ENCODE measurements at places on chromosomes 4 and X. TPM values are rescaled to one million over a fixed set of nuclear protein-coding genes. Genes with fewer than 3 reads are reported as not detected.

The PAGE4 gene
- not detected for total RNA-seq

DNA sequence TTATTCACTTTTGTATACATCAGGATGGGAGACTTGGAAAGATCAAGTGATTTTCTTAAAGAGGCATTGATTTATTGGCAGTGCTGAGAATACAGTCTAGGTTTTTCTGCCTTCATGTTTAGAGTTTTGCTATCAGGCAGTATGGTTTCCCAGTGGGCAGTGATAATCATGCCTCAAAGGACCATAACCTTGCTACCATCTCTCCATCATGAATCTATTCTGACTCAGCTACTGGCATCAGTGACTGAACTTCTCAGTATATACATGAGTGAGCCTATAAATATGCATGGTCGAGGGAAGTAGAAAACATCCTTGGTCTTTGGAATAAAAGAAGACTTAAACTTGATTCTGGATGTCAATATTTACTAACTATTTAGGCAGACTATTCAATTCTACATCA lies 562.0 kb upstream of the AADAT start:
- DNase-seq: no peak

The VCX3A gene
- not detected for total RNA-seq

GRCh38 chr4:102665527-102665926 lies 95.2 kb downstream of the MANBA start:
- no peak for DNase-seq

The SMPX gene
- total RNA-seq: not detected

The KLHL15 gene
- 4.7 TPM for total RNA-seq

DNA sequence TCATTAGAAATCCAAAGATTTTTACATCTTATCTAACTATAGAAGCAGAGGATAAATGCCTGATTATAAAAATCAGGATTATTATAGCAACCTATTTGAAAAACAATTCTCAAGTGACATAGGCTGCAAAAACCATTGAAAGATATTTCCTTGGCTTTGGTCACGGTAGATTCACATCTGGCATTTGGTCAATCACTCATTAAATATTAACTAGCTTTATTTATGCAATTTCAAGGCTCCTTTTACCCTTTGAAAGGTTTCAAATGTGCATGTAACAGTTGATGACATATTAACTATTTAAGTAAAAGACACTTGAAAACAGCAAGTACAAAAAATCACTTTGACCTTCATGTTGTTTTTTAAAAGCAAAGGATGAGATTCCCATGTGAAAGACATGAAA lies 98.1 kb downstream of the MMRN1 start:
- no peak for DNase-seq

The EGFL6 gene
- total RNA-seq: not detected

DNA sequence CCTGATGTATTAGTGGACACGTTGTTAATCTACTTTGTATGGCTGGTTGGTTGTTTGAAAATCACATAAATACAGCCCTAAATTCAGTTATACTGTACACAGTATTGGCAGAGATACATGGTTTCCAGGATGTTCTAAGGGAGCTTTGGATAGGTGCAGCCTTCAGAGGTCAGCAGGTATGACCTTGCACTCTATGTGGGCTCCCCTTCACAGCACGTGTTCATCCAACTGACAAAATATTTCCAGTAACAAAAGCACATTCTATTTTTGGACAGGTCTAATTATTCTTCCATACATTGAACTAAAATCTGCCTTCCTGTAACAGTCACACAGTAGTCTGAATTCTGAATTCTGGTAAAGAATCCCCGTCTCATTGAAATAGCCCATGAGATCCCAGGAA lies 92.8 kb upstream of the RAPGEF2 start:
- no peak for DNase-seq

GRCh38 chr4:71446479-71447081 lies 107.8 kb downstream of the SLC4A4 start:
- DNase-seq: no peak

DNA sequence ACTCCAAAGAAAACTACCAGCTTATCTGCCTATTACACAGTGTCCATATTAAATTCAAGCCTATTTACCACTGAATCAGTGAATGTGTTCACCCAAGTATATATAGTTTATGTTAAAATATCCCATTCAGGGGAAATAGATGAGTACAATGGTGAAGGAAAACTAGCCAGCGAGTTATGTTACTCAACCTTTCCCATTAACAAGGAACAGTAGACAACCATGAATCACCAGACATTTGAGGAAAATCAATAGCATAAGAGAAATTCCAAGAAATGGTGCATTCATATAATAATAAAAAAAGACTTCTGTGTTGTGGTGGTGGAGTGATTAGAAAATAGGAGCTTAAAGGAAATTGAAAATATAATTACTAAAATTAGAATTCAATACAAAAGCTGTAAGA lies 21.3 kb downstream of the IQCM start:
- no peak for DNase-seq

DNA sequence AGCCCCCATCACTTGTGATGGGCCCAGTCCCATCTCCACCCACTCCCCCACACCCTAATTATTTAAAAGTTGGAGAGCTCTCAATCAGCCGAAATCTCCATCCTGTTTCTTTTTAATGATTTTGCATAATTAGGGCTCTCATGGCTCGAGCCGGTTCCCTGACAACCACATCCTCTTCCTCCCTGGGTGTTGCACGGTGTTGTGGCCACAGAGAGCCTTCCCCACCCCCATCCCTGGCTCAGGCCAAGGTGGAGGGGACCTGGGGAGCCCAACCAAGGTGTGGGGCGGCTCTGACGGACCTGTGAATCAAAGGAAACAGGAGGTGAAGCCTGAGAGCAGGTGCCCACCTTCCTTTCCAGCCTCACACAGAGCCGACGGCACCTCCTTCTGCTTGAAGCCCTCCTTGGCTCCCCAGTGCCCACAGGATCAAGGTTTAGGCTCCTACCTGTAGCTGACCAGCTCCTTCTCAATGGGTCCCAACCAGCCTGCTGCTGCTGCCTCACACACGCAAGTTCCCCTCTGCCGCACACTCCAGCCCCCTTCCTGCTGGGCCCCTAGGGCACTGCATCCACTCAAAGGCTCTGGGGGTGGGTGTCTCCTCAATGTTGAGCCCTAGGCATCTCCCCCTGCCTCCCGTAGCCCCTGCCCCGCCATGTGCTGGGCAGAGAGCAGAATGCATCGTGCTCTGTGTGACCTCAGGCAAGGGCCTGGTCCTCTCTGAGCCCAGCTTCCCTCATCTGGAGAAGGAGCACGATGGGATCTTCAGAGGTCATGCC lies 68.7 kb downstream of the WFS1 start:
- no peak for DNase-seq

DNA sequence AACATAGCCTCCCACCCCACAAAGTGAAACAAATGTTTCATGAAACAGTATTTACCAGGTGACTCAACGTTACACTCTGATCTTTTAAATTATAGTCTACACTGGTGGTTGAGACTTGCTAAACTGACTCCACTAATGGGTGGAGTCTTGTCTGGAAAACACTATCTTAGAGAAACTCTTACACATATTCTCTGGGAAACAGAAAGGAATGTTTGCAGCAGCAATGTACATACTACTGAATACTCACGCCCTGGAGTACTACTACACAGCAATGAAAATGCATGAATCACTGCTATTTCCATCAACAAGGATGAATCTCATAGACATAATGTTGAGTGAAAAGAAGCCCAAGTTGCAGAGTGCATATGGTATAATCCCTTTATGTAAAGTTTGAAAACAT lies 208.5 kb upstream of the IGFBP7 start:
- DNase-seq: no peak

DNA sequence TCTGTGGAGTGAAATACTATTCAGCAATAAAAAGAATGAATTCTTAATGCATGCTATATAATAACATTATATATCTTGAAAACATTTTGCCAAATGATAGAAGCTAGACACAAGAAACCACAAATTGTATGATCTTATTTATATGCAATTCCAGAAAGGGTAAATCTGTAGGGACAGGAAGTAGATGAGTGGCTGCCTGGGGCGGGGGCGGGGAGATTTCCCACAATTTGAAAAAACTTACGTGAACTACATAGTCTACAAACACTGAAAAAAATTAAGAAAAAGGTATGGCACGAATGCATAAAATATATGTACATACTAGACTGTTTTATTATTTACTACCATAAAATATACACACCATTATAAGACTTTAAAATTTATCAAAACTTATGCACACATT lies 81.6 kb downstream of the WWC2 start:
- no peak for DNase-seq

GRCh38 chr4:181971411-181971810 lies 271.8 kb upstream of the TENM3 start:
- DNase-seq: no peak

DNA sequence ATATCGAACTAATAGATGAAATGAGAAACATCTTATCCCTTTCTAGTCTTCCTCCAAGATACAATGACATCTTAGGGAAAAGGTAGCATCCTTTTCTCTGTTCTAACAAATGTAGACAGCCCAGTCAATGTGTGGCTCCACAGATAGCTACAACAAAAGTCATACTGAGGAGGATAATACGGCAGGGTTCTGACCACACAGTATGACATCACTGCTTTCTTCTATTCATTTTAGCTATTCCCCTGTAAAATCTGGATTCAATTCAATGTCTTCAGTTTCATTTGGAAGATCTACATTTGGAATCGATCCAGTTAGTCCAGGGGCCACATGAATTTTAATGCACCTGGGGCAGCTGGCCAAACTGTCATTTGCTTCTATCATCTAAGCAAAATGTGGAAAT lies 51.4 kb downstream of the ENOX2 start:
- DNase-seq: no peak

GRCh38 chr4:74768857-74769525 lies 25.3 kb downstream of the BTC start:
- DNase-seq: peak; percentile 19

DNA sequence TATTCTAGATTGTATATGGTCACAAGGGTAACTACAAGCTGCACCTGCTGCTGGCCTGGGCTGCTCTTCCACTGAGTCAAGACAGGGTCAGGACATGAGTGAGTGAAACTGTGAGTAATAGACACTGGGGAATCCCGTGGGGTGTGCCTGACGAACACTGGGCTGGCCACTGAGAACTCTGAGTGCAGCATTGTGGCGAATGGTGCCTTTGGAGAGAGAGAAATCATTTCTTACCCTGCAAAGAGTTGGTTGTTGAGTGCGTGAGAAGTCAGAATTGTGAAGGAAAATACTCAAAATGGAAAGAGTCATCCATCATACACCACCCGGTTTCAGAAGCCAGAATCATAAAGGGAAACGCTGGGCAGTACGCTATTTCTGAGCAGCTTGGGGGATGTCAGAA lies 43.1 kb upstream of the LSM6 start:
- DNase-seq: no peak

Data from Calu3 (cell line).